ENCODE measurements at places on chromosomes 2 and 18. TPM values are rescaled to one million over a fixed set of nuclear protein-coding genes. Genes with fewer than 3 reads are reported as not detected.

CPLX4 gene
- not detected for total RNA-seq

- no peaks in the 10 kb centered on the region for H3K36me3 ChIP-seq
- no peak overlapping the region for H3K27ac ChIP-seq
- no peaks in the 10 kb centered on the region for H3K27me3 ChIP-seq
- no peak overlapping the region for H3K4me3 ChIP-seq
- DNase-seq = no peak
- H3K4me1 ChIP-seq = no peaks in the 10 kb centered on the region
Observed at GRCh38 chr18:24121625-24122024, 17.2 kb upstream of the CABYR start.

GRCh38 chr2:120914839-120915521, 179.3 kb downstream of the GLI2 start:
- no peaks in the 10 kb centered on the region for H3K4me1 ChIP-seq
- no peak overlapping the region for H3K4me3 ChIP-seq
- H3K27me3 ChIP-seq = no peaks in the 10 kb centered on the region
- no peak for DNase-seq
- H3K27ac ChIP-seq = no peak overlapping the region

- no peak for DNase-seq
- no peak overlapping the region for H3K27ac ChIP-seq
- H3K4me1 ChIP-seq = no peaks in the 10 kb centered on the region
- H3K27me3 ChIP-seq = no peaks in the 10 kb centered on the region
- H3K4me3 ChIP-seq = no peak overlapping the region
Observed at GRCh38 chr2:46748735-46749531, 166.7 kb downstream of the MCFD2 start.

DNA sequence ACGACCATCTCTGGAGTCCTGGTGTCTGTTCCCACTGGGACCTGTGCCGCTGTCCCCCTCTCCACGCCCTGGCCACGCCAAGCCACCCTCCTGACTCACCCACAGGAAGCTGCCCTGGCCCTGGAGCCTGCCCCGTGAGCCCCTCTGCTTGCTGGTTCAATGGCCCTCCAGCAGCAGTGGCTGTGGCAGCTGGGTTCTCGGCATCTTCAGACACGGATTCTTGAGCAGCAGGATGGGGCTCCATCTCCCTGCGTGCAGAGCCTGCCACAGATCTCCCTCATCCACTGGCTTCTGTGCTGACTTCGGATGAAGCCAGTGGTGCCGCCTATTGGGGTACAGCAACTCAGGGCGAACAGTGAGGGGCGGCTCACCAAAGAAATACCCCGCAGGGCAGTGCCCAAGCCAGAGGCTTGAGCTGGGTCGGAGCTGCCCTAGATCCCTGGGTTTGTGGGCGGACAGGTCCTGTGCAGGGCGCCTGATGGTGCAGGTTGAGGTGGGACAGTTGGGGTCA, 14.0 kb downstream of the CAPN10 start:
- no peaks in the 10 kb centered on the region for H3K4me1 ChIP-seq
- H3K36me3 ChIP-seq = no peaks in the 10 kb centered on the region
- H3K27me3 ChIP-seq = no peaks in the 10 kb centered on the region
- H3K27ac ChIP-seq = no peak overlapping the region
- DNase-seq = no peak

GRCh38 chr2:113692698-113693428, 63.6 kb downstream of the SLC35F5 start:
- no peak for DNase-seq
- no peaks in the 10 kb centered on the region for H3K36me3 ChIP-seq
- H3K4me1 ChIP-seq = no peaks in the 10 kb centered on the region

DNA sequence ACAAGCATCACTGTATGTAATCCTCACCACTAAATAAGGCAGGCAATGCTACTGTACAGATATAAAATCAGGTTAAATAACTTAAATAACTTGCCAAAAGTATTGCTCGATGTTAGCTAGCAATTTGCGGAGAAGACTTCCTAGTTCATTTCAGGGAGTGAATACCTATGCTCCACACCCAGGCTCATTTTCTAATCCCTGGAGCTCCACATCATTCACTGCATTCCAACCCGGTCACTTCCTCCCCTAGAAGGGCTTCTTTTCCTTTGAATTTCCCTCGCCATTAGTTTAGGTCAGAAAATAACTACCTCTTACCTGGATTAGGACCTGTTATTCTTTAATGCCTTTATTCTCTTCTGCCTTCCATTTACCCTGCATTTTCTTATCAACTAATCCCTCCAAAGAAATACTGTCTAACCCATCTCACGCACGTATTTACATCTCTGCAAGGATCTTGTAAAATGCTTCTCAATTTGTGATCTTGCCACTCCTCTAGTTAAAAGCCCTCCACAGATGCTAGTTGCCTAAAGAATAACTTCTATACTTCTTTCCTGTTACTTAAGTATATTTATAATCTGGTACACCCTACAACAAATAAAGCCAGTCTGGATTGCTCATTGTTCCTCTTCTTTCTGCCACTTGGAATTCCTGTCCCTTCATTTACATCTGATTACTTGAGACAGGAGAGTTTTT, 599.8 kb downstream of the NRXN1 start:
- H3K27me3 ChIP-seq = no peaks in the 10 kb centered on the region
- H3K36me3 ChIP-seq = no peaks in the 10 kb centered on the region
- H3K4me3 ChIP-seq = no peak overlapping the region
- H3K27ac ChIP-seq = no peak overlapping the region

- DNase-seq = no peak
- H3K36me3 ChIP-seq = no peaks in the 10 kb centered on the region
- H3K4me3 ChIP-seq = no peak overlapping the region
- H3K27me3 ChIP-seq = no peaks in the 10 kb centered on the region
Observed at GRCh38 chr18:70246061-70246466, 40.6 kb upstream of the RTTN start.
